ENCODE measurements at places on chromosomes 7 and 10. TPM values are rescaled to one million over a fixed set of nuclear protein-coding genes. Genes with fewer than 3 reads are reported as not detected.

DNA sequence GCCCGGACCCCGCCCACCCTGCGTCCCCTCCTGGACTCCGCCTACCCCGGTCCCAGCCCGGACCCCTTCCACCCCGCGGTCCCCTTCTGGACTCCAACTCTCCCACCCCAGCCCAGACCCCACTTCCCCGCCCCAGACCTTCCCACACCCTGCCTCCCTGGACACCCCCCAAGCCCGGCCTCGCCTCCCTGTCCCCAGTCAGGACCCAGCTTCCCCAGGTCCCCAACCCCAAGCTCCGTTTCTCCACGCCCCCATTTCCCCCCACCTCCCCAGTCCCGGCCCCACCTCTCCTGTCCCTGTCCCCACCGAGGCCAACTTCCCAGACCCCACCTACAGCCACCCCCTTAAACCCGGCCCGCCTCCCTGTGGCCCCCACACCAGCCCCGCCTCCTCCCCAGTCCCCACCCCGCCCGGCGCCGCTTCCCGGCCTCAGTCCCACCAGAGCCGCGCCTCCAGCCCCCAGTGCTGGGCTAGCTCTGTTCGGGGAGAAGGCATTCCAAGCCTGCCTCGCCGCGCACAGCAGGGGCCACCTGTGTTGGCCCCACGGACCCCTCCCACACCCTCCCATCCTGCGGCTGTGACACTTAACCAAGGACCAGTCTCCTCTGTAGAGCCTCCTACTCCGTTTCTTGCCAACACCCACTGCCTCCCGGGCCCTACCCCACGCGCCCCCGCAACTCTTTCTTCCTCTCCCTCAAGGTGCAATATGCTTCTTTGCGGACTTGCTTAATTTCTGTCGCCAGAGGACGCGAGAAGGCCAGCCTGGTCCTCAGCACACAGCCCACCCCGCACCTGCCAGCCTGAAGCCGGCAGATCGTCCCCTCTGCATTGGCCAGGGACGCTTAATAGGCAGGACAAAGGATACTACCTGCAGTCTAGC is 736 bp upstream of the ITIH5 start:
- DNase-seq = no peak

DNA sequence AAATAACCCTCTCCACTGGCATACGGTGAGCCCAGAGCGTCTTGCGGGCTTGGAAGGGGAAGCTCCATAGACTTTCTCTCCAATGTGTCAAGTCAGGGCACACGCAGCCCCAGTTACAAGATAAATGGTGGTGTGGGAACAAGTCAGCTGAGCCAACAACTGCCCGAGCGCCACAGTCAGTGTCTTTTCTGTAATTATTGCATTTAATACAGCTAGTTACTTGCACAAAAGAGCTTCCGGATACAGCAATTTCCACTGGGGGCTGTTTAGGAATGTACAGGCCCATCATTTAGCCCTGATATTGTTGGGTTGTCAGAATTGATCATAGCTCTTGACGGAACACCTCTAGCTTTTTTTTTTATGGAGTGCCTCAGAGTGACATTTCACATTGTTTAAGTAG is 193.5 kb upstream of the SP8 start:
- DNase-seq = no peak

DNA sequence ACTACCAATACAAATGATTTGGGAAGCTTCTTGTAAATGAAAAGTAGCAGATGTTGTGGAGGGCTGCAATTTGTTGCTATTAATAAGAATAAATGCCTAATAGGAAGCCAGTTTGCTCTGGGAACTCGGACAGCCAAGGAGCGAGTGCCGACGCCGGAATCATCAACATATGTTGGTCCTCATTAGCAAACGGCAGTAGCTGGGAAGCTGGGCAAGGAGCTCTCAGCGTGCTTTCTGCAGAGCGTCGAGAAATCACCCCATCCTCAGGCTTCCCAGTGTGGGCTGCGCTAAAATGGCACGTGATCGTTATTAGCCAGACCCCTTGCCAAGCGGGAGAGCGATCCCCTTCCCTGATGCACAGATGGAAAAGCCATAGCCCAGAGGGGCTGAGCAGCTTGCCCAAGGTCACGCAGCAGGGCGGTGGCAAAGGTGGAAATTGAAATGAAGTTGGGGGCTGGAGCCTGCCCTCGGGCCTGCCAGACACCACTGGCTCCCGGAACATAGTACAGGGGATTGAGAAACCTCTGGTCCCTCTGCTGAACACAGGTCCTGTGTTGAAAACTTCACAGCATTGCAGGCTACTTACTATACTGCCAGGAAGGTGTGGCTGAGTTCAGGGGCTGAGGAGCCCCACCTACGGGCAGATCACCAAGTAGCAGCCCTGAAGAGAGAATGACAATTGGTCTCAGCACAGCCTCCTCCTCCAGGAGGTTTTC is 326.9 kb downstream of the PLXNA4 start:
- peak; percentile 20 for DNase-seq

GRCh38 chr7:31744294-31744874 is 57.4 kb downstream of the PPP1R17 start:
- peak; percentile 73 for DNase-seq

- DNase-seq = no peak
Measured at GRCh38 chr10:53432035-53432434, 659.5 kb upstream of the MBL2 start.

DNA sequence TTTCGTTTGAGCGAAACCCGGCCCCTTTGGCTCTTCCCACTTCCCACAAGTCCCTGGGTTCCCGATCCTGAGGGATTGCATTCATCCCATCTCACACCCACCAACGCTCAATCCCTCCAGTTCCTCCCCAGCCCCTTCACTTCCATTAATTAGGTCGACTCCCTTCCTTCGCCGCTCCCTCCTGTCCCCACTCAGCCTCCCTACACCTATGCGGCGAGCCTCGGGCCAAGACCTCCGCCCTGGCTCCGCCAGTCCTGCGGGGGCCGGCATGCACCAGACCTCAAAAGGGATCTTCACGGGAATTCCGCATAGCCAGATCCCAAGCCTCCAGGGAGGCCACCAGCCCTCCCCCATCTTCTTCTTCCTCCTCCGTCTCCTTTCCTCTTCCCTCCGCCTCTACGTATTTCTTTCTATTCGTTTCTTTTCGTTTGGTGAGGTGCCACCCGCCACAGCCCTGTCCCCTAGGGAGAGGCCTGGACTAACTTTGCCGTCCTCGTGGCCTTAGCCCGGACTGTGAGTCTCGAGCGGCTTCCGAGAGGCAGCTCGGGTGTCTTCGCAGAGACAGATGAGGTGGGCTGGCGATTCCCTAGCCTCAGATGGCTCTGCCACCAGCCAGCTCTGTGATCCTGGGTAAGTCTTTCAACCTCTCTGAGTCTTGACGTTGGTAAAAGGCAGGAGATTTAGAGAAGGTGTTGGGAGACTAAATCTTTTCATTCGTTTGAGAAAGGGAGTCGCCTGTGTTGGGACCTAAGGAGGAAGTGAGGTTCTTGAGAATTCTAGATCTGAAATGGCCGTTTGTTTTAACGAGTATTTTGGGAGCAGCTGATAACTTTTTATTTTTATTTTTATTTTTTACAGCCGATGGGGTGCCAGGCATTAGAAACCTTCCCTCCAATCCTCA is 8.1 kb upstream of the LBX1 start:
- peak; percentile 30 for DNase-seq

GRCh38 chr10:86313621-86314041 is 53.0 kb downstream of the GRID1 start:
- DNase-seq = no peak

DNA sequence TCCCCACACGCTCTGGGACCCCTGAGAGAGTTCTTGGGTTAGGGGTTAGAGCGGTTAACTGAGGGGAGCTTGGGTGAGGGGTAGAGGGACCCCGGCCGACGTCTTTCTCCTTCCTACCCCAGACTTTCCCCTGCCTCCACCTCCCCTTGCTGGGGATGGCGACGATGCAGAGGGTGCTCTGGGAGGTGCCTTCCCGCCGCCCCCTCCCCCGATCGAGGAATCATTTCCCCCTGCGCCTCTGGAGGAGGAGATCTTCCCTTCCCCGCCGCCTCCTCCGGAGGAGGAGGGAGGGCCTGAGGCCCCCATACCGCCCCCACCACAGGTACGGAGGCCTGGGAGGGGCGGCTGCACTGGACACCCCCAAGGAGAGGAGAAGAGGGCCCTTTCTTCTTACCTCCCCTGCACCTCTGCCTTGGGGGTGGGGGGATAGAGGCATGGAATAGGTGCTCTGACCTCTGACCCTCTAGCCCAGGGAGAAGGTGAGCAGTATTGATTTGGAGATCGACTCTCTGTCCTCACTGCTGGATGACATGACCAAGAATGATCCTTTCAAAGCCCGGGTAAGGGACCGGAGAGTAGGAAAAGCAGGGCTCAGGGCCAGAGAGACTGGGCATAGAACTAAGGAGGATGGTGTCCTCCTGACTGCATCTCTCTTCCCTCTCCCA is 1.1 kb downstream of the ZYX start:
- no peak for DNase-seq

DNA sequence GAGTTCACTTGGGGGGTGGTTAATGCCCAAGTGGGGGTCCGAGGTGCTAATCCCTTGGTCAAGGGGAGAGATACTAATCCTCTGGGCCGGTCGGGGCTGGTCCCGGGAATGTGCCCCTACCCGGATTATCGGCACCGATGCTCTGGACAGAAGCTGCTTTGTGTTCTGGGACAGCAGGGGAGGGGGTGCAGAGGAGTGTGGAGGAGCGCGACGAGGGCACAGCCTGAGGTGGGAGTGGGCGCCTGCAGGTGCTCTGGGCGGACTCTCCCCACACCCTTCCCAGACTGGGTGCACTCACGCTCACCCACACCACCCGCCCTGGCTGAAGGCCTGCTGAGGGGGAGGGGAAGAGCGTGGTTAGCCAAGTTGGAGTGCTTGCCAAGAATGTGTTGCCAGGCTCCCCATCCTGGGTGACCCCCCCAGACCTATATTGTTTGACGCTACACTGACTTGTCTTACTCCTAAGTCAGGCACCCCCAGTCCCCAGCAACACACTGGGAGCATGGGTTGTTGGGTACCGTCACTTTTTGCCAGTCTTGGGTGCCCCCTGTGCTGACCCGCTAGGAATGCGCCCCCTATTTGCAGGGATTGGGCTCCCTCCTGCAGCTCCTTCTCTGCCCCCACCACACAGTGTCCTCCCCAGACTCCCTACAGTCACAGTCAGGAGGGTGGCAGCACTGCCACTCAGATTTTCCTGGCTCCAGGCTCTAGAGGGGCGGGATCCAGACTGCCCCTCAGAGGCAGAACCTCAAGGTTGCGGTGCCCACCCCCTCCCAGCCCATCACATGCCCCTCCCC is 1.2 kb downstream of the SLC4A2 start:
- DNase-seq = peak; percentile 44

DNA sequence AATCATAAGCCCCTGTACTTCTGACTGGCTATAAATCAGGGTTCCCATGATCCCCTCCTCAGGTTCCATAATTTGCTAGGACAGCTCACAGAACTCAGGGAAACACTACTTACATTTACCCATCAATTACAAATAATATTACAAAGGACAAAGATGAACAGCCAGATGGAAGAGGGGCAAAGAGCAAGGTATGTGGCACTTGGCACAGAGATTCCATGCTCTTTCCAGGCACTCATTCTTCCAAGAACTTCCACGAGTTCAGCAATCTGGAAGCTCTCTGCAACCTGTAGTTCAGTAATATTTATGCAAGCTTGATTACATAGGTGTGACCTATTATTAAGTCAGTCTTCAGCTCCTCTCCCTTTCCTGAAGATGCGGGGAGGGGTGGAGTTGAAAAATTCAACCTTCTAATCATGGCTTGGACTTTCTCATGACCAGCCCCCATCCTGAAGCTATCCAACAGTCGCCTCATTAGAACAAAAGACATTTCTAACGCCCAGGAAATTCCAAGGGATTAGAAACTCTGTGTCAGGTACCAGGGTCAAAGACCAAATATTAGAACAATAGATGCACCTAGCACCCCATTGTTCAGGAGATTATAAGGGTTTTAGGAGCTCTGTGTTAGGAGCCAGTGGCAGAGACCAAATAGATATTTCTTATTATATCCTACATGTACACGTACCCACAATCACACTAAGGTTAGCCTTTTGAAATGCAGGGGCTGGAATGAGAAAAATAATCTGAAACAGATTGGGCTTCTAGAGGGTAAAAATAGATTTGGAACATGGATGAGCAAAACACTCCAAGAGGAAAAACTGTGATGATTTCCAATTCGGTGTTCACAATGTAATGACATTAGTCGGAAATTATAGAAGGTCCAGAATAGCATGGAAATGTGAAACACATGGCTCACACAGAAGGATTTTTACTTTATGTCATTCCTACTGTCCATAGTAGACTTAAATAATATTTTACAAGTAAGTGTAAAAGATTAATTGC is 7.0 kb downstream of the ANKMY2 start:
- no peak for DNase-seq

GRCh38 chr7:53993224-53993623 is 549.0 kb upstream of the VSTM2A start:
- DNase-seq = no peak

DNA sequence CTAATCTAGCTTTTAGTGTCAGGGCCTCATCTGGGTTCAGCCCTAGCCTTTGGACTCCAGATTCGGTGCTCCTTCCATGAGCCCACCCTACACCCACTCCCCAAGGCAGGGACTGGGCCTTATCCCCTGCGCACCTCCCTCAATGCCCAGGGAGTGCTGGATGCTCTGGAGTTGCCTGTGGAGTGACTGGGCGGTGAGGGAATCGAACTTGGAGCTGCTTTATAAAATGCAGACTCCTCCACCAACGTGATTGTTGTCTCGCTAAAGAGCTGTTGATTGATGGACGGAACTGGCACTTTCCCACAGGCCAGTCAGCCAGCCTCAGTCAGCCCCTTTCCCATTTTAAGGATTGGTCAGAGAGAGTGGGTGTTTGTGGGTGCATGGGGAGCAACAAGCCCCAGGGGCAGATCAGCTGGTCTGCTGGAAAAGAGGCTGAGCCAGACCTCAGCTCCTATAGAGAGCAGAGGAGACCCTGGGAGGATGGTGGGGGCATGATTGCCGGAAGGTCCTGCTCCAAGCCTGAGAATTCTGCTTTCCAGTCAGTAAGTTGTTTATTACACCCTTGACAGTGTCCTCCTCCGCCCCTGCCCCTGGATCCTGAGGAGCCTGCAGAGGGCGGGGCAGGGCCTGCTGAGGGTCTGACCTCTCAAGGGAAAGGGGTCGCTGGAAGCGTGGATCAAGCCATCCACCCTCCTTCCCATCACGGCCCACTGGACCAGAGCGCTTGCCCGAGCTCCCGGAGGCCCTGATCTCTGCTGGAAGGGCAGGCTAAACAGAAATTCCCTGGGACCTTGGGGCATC is 16.7 kb downstream of the UNC5B start:
- no peak for DNase-seq

DNA sequence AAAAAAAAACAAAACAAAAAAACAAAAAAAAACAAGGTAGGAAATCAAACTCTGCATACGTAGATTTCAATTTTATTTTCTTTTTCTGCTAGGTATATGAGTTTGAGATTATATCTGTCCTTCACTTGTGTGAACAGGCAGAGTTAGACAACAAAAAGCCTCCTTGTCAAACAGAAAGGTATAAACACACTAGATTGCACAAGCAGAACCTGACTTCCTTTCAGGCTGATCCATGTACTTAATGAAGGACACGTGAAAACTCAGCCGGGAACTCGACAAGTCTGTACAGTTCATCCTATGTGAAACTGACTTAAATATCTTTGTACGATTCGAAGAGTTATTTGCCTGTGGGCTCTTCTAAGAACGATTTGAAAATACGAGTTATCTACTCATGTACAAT is 254.1 kb downstream of the ARL4A start:
- peak; percentile 90 for DNase-seq

Gene GRID2IP
- total RNA-seq = 0.96 TPM

Gene LIPN
- total RNA-seq = not detected

Gene TBX20
- total RNA-seq = 14.2 TPM

Gene OR2A7
- not detected for total RNA-seq

Gene PTPN20
- total RNA-seq = 11.1 TPM

Gene CYP3A4
- total RNA-seq = 0.72 TPM
